ELR (cell line): ENCODE measurements at places on chromosomes 6 and 20.

GRCh38 chr6:13703496-13703895 is 8.1 kb downstream of the RANBP9 start:
- DNase-seq: no peak

DNA sequence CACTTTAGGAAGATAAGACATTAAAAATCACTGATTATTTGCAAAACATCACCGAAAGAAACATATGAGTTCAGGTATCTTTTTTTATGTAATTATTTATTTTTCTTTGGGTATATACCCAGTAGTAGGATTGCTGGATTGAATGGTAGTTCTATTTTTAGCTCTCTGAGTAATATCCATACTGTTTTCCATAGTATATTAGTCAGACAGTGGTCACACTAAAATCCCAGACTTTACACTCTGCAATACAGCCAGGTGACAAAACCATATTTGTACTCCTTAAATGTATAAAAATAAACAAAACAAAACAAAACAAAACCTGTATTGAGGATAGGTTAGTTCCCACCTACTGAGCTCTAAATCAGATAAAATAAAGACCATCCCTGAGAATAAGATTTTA is 1024.3 kb upstream of the EYS start:
- DNase-seq: no peak

DNA sequence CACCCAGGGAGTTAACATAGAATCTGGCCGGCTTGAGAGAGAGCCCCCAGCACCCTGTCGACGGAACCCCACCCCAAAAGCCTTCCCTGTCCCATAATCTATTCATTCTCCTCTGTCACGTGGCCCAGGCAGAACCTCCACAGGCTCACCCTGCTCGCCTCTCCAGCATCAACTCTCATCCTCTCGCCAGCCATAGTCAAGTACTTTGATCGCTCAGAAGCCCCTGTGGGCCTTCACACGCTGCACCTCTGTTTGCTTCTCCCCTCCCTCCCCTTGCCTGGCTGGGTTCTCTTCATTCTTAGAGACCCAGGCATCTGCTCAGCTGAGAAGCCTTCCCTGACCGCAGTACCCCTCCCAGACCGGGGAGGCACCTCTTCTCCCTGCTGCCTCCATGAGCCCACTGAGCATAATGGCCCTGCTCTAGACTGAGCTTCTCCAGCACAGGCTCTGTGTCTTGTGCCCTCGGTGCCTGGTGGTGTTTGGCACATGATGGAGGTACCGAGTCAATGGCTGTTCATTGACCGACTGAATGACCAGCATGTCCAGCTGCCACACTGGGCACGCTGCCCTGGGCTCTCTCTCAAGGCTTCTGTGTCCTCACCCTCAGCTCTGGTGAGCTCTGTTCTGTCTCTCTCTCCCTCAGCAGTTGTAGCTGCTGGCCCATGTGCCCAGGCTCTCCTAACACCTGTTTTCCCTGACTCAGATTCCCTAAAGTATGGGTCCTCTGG is 33.7 kb downstream of the PKIG start:
- no peak for DNase-seq

DNA sequence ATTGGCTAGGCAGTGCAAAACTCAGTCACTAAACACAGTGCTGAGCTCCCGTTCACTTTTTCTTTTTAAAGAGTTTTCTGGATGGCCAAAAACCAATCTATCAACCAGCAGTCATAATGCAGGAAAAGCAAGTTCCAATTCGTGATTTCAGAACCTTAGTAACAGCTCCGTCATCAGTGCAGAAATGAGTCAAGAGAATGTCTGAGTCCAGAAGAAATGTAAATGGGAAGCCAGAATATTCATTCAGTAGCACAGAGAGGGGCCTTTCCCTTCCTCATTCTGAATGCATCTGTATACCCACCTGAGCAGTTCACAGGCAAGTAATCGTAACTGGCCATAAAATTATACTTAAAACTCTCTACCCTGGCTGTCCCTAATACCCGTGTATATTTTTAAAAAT is 20.4 kb downstream of the HUS1B start:
- DNase-seq: no peak

GRCh38 chr6:134481966-134482365 is 164.1 kb upstream of the SGK1 start:
- DNase-seq: no peak

DNA sequence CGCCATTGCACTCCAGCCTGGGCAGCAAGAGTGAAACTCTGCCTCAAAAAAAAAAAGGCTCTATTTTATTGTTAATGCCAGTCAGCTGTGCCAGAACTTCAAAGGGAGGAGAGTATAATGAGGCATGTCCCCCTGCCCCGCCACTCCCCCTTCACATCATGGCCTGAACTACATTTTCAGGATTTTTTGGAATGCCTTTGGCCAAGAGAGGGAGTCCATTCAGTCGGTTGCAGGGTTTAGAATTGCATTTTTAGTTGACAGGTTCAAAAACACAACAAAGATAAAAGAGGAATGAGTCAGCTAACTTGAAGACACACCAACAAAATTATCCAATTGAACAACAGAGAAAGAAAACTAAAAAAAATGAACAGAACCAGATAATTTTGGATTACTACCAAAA is 59.1 kb downstream of the CEP43 start:
- no peak for DNase-seq

DNA sequence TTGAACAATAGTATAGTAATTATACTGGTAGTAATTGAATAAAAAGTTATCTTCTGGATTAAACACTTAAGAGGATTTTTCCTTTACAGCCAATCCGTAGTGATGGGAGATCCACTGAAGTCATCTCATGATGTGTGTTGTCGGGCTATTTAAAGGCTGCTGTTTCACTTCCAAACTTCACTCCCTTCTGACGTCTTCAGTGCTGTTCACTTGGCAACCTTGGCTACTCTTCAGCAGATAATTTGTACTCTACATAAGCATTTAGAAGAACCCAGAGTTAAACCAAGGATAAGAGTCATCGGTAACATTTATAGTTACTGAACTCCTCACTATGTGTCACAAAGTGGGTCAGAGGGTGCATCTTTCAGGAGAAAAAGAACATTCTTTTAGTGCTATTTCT is 179.1 kb upstream of the EYA4 start:
- DNase-seq: peak; percentile 79

GRCh38 chr6:83273596-83273995 is 80.4 kb downstream of the RWDD2A start:
- no peak for DNase-seq

GRCh38 chr6:109687271-109687761 is 3.7 kb downstream of the AK9 start:
- peak; percentile 87 for DNase-seq

GRCh38 chr6:67629258-67629657 is 1005.8 kb upstream of the ADGRB3 start:
- DNase-seq: no peak
